ENCODE measurements at places on chromosomes 2 and 18.

GRCh38 chr18:79068341-79068936 is 755 bp upstream of the ATP9B start:
- no peak for DNase-seq

DNA sequence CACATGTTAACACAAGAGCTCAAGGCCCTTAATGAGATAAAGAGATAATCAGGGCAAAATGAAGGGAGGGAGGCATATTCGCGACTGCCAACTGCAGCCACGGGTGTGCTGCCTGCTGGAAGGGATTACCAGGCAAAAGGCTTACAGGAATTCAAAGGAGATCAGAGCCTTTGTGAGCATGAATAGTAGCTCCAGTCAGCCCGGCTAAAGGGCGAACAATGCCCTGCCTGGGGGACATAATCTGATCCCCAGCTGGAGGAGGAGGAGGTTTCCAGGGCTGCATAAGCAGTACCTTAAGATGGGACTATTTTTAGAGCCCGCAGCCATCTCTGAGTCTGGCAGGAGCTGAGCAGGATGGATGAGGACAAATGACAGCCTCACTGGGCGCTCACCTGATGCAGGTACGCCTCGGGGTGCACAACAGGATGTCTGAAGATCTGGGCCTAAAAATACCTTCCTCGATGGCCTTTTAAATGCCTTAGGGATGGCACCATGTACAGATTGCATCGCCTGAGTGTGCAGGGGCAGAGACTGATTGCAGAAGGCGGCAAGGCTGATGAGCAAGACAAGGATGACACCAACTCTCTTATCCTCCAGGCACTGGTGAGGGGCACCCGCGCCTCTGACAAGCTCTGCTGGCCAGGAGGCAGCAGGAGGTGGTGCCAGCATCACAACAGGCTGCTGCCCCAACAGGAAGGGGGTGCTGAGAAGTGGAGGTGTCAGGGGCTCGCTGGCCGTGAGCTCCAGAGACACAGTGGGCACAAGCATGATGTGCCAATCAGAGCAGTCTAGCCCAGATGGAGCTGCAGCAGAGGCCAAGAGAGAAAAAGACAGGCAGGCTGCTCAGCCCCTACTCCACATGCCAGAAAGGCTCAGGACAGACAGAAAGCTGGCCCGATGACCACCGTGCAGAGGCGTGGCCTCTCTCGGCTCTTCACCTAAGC is 111.4 kb downstream of the EIPR1 start:
- no peak for DNase-seq

GRCh38 chr18:61756244-61756643 is 136.6 kb downstream of the RNF152 start:
- no peak for DNase-seq

DNA sequence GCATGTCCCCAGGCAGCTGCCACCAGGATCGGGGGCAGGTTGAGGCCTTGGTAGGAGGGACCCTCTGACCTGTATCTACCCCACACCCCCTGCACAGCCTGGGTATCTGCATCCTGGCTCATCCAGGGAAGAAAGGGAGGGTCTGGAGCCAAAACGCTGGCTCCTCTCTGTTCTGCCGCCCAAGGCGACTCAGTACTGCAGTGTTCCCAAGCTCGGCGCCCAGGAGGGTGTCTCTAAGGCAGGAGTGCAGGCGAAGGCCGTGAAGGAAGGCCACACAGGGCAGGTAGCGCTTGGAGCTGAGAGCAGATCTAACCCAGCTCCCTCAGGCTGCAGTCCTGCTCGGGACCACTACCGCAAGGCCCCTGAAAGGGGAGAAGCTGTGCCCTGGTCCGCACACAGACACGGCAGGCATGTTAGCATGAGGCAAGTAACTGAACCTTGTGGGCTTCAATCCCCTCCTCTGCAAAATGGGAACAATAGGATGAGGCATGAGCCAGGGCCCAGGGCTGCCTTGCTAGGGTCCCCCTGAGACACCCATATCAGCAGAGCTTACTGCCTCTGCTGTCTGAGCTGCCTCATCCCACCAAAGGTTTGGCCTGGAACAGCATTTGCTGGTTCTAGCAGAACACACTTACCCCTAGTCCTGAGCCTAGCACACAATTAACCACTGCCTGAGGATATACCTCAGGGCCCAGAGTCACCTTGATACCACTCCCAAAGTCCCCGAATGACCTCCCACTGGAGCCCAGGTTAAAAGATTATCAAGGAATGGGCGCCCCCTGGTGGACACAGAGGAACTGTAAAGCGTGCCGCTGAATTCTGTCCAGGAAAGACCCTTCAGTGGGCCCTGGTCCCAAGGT is 6.5 kb downstream of the PTMA start:
- no peak for DNase-seq

GRCh38 chr2:180524499-180524898 is 455.9 kb upstream of the UBE2E3 start:
- DNase-seq: no peak

- DNase-seq: no peak
Observed at GRCh38 chr2:6986912-6987361, 69.7 kb downstream of the RNF144A start.

- no peak for DNase-seq
Observed at GRCh38 chr18:50297621-50298442, 10.3 kb upstream of the CXXC1 start.

DNA sequence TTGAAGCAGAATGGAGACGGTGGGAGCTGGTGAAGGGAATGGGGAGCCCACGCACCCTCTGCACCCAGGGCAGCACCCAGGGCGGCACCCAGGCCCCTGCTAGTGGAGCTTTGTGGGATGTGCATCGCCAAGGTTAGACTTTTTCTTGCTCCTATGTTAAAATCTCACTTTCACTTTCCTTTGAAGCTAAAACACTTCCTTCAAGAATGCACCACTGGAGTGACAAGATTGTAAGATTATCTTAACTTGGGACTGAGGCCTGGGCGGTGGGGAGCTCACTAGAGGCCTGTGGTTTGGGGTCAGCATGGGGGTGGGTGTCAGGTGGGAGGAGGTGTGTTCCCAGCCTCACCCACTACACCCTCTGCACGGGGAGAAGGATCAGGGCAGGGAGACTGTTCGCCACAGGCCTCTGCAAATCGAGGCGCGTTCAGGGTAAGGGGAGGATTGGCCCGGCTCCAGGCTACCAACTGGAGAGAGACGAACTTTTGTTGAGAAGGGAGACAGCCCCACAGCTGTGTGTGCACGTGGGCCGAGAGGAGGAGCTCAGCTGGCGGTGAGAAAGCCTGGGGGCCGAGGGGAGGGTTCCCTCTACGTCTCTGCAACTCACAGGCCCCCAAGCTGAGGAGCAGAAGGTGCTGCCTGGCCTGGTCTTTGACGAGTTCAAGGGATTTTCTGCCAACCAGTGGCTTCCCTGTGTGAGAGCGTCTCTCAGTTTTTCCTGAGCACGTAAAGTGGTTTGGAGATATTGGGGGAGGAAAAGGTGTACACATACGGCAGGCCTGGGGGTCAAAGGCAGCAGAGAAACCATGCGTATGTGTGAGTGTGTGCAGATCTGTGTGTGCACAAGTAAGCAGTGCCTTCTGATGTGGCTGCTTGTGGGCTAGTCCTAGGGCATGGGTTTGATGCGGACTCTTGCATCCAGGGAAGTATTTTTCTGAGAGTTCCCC is 147.7 kb downstream of the KLHL29 start:
- DNase-seq: no peak

GRCh38 chr2:129459200-129459876 is 520.1 kb upstream of the RAB6C start:
- no peak for DNase-seq

DNA sequence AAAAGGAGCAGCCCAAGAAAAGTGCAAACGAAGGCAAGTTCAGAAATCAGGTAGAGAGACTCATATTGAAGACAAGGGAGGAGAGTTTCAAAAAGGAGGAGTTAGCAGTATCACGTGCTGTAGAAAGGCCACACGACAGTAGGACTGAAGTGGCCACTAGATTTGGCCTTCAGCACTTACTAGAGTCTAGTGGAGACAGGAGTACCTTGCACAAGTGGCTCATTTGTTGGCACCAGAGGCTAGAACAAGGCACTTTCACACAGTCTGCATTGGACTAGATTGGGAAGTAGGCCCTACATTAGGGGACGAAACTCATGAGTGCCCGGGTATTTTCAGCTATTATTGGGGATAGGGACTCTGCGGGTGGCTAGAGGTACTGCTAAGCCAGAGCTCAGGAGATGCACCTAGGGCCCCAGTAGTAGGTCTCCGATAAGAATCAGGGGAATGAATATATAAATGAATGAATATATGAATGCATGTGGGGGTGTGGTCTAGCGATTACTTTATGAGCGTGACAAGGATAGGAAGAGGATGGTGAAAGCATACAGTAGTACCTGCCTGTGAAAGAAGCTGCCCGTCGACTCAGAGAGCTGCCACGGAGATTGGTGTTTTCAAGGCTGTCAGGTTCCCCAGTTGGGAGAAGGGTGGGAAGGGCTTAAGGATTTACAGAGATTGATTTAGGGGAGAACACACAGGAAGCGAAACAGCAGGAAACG is 1.4 kb upstream of the NCOA1 start:
- DNase-seq: no peak

DNA sequence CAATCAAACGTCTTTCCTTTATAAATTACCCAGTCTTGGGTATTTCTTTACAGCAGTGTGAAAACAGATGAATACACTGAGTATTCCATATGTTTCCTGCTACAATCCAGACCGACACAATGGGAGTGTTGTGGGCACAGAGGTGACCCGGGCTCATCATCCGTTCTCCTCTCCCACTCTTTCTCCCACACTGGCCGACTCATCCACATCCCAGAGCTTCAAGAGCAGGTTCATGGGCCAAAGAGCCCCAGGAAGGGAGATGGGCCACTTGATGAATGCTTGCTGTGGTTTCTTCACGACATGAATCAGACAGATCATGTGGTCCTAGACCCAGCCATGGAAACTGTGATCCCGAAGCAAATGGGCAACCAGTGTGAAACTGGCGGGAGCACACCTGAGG is 4.1 kb upstream of the COPS8 start:
- no peak for DNase-seq

DNA sequence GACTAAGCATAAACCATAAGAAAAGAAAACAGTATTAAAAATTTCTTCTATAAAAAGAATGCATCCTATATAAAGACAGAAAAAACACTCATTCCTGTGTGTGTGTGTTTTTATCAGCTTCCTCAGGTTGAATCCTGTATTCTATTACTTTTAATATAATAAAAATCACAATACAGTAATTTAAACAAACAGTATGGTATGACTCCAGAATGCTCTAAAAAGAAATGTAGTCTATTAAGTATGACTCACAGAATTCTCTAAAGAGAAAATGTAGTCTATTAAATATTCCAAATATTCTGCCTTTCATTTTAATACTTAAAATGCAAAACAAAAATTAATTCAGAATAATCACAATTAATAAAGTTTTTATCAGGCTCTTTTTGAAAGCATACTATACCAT is 19.8 kb downstream of the CCDC88A start:
- no peak for DNase-seq

GRCh38 chr2:67526283-67526682 is 129.2 kb downstream of the ETAA1 start:
- peak; percentile 58 for DNase-seq

GRCh38 chr2:121454549-121455090 is 76.1 kb upstream of the RNU4ATAC start:
- DNase-seq: no peak

GRCh38 chr2:132419941-132420340 is 3.3 kb downstream of the GPR39 start:
- no peak for DNase-seq

- DNase-seq: no peak
Observed at GRCh38 chr18:22355069-22355468, 62.6 kb downstream of the CTAGE1 start.

- DNase-seq: no peak
Observed at GRCh38 chr18:31042406-31043181, at the start of gene DSC3. DSC3 (minus strand) TSS chr18:31042742; CDS start chr18:31042660, 82 bp downstream.

DNA sequence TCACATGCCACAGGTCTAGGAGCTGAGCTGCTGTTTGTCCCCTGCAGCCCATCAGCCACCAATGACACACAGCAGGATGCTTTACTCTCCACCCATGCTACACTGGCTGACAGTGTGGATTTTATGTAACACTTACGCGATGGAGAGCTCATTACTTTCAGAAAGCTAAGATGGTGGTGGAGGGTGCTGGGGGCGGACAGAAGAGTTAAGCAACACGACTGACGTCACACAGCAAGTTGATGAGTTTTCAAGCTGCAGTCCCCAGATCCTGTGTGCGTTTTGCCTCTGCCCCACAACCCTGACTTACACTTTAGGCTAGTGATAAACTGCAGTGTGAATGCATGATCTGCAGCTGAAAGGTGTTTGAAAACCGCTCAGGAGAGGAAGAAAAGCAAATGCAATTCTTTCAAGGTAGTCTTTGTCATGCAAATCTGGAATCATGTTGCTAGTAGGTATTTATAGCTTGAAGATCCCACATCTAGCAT is 42.4 kb downstream of the MRPS5 start:
- no peak for DNase-seq

DNA sequence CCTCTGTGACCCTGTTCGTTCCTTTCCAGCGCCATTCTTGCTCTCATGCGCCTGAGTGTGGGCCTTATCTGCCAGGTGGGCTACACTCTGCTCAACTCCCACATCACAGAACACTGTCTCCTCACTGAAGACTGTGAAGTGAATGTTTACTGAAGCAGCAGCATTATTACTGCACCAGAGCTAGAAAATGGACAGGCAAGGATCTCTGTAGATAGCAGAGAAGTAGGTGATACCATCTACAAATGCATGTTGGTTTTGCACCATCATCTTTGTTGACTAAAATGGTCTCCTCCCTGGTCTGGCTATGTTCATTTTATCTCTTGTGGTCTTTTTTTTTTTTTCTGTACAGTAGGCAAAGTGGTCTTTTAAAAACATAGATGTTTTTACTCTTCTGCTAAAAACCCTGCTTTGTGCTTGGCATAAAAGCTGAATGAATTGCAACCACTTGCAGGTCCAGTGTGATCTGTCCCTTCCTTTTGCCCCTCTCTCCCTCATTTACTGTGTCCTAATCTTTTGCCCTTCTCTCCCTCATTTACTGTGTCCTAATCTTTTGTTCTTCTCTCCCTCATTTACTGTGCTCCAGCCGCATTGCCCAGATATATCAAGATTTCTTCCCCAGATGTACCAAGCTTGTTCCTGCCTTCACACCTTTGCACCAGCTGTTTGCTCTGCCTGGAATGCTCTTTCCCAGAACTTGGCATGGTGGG is 35.4 kb downstream of the BABAM2 start:
- DNase-seq: no peak

DNA sequence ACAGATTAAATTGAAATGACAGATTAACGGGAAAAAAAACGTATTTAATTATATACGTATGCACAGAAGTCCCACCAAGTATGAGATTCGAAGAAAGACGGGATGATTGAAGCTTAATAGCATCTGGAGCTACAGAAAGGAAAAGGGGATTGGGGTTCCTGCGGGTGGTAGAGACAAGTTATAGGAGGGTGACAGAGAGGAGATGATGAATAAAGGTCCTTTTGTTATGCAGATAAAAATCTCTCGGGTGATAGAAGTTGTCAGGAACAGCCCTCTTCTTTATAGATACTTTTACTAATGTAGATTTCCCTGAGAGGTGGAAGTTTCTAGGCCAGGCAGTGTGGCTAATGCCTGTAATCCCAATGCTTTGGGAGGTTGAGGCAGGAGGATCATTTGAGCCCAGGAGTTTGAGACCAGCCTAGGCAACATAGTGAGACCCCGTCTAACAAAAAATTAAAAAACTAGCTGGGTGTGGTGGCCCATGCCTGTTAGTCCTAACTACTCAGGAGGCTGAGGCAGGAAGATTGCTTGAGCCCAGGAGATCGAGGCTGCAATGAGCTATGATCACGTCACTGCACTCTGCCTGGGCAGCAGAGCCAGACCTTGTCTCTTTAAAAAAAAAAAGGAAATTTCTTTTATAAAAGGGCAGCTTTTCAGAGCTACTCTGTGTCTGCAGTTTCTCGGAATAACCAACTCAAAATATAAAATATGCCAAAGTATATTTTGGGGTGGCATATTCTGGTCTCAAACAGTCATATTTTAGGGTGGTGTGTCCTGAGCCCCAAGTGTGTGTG is 113.0 kb downstream of the STPG4 start:
- no peak for DNase-seq

- no peak for DNase-seq
Observed at GRCh38 chr2:98909317-98910211, 26.5 kb downstream of the CRACDL start.

Measured in AG04449 (cell line).